ENCODE measurements at places on chromosomes 4 and X.

DNA sequence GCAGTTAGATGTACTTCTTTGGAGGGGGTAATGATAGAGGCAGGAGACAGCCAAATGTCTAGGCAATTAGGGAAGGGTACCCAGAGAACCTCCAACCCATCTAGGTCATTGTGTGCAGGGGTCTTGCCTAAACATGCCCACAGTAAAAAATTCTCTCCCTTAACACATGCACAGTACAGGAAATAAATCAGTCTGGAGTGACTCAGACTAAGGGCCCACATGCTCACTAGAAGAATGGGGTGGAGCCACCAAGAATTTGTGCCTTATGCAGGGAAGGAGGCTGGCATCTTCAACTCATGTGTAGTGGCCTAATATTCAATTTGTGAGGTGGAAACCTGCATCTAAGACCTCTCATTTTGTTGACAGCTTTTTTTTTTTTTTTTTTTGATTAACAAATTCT is 945.3 kb upstream of the GRIA3 start:
- no peak for ATAC-seq

DNA sequence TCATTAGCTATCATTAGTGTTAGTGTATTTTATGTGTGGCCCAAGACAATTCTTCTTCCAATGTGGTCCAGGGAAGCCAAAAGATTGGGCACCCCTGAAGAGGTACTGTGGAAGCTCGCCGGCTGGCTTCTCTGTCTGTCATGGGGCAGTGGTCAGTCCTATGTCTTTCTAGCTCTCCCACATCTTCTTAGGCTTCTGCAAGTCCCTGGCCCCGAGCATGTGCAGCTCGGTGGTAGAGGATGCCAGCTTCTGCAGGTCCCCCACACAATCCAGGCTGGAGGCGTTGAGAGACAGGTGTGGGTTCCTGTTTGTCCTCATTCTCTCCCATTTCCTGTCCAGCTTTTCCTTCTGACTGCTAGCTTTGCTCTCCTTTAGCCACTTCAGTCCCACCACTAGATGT is 134.1 kb upstream of the NALF2 start:
- no peak for ATAC-seq

DNA sequence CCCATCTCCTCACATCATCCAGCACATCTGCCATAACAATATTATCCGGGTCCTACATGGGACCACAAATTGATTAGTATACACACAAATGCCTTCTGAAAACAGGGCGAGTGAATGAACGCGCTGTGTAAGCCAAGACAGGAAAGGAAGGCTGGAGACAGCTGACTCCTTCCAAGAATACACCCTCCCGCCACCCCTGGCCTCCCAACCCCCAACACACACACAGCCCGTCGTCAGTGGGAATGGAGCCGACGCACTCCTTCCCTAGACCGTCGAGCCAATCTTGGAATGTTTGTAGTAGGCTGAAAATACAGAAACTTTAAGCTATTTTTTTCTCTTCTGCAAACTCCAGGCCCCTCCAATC is 319 bp upstream of the MAGEH1 start:
- ATAC-seq: peak; percentile 51

- ATAC-seq: peak; percentile 58
These were observed 57.0 kb upstream of the SORCS2 start for GRCh38 chr4:7135389-7135746.

DNA sequence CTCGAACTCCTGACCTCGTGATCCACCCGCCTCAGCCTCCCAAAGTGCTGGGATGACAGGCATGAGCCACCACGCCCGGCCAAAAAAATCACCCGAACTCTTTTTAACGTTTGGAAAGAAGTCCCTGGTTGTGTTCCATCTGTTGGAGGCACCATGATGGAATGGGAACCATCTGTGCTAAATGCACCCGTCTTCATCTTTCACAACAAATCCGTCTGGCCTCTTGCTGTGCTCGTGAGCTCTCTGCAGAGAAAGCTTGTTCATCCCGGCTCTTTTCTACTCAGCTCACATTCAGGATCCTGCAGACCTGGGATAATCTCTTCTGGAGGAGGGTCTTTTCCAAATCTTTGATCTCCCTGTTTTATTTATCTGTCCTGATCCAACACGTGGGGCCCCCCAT is 188.8 kb downstream of the CRLF2 start:
- ATAC-seq: no peak

- ATAC-seq: no peak
These were observed 34.7 kb downstream of the CDX4 start for GRCh38 chrX:73481521-73481920.

- ATAC-seq: no peak
These were observed 35.2 kb upstream of the LPAR4 start for GRCh38 chrX:78712336-78712735.

DNA sequence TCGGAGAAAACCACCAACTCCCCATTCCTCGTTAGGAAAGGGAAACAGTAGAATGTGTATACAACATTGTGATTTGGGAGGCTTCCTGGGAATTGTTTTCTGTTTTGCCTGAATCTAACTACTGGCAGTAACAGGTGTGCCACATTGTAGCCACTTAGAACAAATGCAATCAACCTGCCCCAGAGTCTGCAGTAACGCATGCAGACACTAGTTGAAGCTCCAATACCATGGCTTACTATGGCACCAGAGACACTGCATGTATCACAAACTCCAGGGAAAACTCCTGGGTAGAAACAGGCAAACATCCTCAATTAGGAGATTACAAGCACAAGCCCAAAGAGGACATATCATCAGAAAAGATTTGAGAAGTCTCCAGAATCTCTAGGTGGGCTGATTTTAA is 154.2 kb upstream of the NEIL3 start:
- ATAC-seq: peak; percentile 64

- no peak for ATAC-seq
These were observed 28.9 kb downstream of the OFD1 start for GRCh38 chrX:13763489-13763888.

- ATAC-seq: no peak
These were observed 282.7 kb downstream of the UNC5C start for GRCh38 chr4:95265814-95266740.

GRCh38 chr4:111506706-111507105 is 638.5 kb upstream of the FAM241A start:
- peak; percentile 76 for ATAC-seq

GRCh38 chr4:93029769-93030168 is 726.0 kb downstream of the GRID2 start:
- ATAC-seq: no peak

- no peak for ATAC-seq
These were observed 31.9 kb downstream of the MAGED4 start for GRCh38 chrX:52216541-52216940.

DNA sequence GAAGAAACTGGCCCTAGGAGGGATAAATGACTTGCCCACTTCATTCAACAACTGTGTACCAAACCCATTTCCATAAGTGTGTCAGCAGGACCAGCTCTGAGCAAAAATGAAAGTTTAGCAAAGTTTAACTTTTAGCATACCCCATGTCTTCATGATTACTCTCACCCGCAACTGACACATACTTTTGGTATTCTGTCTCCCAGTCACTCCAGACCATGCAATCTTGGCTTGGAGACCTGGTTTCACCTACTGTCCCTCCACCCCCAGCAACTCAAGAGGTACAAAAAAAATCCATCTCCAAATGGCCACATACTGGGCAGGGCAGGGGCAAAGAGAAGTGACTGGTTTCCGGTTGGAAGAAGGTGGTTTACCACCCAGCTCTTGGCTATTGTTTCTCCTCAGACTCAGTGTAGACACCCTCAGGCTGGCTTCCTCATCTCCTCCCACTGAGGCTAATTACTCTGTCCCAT is 79.8 kb downstream of the RLIM start:
- ATAC-seq: no peak

DNA sequence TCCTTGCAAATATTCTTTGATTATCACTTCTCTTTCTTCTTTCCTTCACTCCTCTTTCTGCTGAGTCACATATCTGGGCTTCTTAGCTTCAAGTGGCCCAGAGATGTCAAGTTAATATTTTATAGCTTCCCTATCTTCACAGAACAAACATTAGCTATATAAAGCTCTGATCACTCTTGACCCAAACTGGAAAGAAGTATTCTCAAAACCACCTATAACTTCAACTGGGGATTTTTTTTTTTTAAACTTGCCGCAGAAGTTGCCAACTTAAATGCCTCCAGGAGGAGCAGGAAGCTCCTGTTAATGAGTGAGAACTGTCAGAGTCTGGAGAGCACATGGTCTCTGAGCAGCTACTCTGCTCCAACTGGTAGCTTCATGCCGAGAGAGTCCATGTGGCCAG is 233.3 kb upstream of the EDNRA start:
- no peak for ATAC-seq

DNA sequence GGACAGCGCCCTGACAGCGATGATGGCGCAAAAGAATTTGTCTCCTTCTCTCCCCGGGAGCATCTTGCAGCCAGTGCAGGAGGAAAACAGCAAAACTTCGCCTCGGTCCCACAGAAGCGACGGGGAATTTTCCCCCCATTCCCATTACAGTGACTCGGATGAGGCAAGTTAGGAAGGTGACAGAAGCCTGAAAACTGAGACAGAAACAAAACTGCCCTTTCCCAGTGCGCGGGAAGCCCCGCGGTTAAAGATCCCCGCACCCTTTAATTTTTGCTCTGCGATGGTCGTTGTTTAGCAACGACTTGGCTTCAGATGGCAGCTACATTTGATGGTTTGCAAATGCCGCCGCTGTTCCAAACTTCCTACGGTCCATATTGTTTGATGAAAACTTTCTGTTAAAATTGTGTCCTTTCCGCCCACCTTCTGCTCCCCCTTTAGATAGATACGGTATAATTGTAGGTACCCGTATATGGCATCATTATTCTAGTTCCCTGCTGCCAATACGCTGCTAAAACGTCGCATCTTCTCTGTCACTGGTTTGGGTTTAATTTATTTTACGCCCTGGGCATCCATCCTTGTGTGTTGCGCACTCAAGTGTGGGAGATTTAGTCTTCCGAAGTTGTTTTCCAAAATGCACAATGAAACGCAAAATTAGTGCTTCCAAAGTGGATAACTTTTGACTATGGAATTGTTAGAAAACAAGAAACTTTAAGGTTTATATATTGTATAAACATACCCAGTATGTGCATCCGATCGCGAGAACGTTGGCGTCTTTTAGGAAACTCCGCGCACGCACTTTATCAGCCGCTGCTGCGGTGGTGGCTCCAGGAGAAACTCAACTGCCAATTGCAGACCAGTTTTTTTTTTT is 1.5 kb downstream of the ATOH1 start:
- ATAC-seq: no peak

DNA sequence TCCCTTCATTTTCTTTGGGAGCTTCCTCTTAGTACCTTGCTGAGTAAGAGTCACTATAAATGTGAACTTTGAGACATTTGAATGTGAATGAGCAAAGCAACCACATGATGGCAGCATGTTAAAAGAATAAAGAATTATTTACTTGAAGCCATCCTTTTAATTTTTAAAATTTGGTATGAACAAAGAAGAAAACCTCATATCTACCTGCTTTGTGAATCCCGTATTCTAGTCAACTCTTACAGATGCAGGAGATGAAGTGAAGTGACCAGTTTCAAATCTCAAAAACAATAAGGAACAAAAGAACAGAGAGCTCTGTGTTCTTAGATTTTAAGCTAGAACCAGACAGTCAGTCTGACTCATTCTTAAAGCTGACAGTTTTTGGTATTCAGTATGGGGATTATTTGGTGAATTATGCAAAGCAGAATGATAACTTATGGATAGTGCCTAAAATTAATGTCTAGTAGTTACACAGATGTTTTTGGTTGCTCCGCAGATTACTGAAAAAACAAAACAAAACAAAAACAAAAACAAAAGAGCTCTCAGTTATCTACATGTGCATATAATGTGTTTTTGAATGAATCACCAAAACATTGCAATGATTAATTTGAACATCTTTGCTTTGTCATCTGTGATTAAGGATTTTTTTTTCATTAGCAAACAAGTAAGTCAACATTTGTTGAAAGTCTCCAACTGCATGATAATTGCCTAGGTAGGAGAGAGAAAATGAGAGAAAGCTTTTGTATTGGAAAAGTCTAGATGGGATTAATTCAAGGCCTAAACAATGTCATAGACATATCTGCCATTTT is 48.2 kb upstream of the H2AZ1 start:
- peak; percentile 89 for ATAC-seq

DNA sequence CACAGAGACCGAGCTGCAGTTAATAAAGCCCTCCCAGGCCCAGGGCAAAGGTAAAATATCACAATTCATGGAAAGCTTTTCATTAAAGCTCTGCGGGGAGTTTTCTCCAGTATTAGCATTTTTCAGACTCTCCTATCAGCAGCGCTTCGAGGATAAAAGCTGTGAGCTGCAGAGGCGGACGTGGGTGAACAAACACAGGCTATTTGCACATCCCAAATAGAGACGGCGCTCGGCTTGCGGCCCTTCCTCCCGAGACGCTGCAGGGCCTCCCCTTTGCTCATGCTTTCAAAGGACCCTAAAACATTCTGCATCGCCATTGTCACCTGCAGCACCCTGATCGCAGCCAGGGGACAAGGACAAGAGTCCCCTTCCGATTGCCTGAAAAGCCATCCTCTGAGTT is 97.3 kb downstream of the SORCS2 start:
- ATAC-seq: no peak

- no peak for ATAC-seq
These were observed 17.4 kb downstream of the FAM9C start for GRCh38 chrX:13026877-13027652.

DNA sequence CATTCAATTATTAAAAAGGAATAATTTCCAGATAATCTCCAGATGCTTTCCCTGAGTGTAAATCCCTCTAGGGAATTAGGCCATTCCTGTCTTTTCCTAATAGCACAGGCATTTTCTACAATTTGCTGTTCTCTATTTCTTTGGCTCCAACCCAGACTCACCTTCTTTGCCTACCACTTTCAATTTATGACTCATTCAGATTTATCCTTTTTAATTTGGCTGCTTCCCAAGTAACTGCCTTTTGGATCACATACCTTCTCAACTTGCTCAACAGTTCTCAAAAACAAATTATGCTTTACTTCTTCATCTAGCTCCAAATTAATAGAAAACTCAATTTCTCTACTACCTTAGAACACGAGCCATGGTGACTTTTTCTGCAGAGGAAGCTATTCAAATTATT is 1166.3 kb upstream of the PCDH7 start:
- ATAC-seq: no peak

DNA sequence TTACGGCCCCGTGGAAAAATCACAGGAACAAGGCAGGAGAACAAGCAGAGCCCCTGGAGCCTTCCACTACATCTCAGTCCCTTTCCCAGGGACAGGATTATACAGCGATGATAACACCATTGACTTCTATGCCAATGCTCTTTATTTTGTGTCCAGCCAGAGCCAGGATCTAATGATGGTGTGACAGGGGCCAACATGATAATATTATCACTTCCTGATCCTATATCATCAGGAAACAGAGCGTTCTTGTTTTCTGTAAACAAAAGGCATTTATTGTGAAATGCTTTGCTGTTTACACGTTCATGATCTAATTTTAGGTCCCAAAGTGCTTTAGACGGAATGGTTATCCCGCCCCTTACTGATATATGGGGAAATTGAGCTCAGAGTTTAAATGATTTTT is 12.8 kb downstream of the TMPRSS11E start:
- ATAC-seq: no peak

GRCh38 chrX:96430756-96431455 is 253.7 kb upstream of the DIAPH2 start:
- ATAC-seq: no peak

DNA sequence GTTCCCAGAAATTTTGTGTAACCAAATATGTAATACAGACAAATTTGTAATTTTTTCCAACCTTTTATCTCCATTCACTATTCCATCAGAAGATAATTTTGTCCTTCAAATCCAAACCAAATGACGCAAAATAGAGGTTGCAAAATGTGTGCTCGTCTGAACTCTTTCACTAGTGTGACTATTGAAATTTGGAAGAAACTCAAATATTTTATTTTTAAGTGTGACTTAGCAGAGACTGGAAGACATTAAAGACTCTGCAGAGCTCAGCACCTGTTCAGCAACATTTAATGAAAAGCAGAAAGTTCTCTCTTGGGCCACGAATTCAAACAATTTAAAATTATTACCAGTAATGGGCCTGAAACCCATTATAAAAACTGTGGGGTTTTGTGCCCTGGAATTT is 30.0 kb upstream of the APELA start:
- ATAC-seq: no peak

Data from SK-N-SH treated with all-trans-retinoic acid at 6 μM for 48 hours (cell line).